ENCODE measurements at places on chromosomes 16 and 17.

- DNase-seq, result no peak
Observed at GRCh38 chr17:44773140-44773539, 14.4 kb downstream of the ADAM11 start.

DNA sequence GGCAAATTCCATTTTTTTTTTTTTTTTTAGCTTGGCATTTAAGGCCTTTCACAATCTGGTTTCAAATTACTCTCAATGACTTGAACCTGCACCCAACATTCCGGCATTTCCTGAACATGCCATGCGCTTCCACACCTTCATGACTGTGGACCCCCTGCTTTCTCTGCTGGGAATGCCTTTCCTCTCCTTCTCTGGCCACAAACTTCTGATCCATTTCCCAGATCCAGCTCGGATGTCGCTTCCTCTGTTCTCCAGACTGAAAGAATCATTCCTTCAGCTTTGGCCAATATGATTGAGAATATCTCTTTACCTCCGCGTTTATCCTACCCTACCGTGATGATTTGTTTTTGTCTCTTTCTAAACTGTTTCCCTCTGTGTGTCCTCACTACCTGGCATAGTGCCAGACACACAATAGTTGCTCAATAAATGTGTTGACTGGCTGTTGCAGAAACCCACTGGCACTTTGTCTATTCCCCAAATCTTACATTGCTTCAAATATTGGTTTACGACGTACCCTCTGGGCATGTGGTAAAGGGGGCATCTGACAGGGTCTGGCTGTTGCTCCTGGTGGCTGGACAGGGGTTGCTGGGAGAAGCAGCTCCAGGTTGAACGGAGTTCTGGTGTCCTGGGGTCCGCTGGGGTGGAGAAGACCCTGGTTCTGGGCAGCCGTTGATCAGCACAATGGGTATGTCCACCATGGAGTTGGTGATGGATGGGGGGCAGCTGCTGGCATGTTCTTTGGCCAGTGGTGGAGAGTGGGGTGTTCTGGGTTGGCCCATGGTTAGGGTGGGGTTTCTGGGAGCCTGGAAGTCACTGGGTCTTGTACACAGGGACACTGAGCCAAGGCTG lies 14.7 kb downstream of the TNS4 start:
- DNase-seq, result no peak

GRCh38 chr16:54067322-54068065 lies 219.1 kb downstream of the IRX3 start:
- no peak for DNase-seq

DNA sequence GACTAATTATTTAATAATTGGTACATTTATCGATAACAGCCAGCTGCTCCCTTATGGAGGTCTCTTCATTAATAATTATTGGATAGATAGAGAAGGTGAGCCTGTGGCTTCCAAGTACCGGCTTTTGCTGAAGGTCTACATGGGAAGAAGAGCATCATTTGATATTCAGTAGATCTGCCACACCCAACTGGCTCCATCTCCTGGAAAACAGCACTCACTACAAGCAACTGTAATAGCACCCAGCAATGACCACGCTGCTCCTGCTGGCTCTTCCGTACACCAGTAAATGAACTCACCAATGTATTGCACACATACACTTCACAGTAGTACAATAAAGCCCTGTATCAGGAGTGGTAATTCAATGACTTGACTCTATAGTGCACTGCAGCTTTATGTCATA lies 19.5 kb downstream of the MARVELD3 start:
- no peak for DNase-seq

DNA sequence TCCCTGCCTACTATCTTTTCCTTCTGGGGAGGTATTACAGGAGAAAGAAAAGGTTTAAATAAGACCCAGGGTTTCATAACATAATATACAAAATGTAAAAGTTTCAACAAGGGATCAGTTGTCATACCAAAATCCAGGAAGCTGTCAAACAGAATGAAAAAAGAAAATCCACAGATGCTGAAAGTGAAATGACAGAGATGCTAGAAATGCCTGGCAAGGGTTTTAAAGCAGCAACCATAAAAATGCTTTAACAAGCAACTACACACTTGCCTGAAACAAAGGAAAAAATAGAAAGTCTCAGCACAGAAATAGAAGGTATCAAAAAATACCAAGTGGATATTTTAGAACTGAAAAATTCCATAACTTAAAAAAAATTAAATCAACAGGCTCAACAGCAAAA lies 105.0 kb downstream of the C16orf78 start:
- DNase-seq, result no peak

- DNase-seq, result no peak
Observed at GRCh38 chr16:73172973-73173709, 125.2 kb upstream of the ZFHX3 start.

- DNase-seq, result no peak
Observed at GRCh38 chr17:72034000-72034399, 86.8 kb upstream of the SOX9 start.

DNA sequence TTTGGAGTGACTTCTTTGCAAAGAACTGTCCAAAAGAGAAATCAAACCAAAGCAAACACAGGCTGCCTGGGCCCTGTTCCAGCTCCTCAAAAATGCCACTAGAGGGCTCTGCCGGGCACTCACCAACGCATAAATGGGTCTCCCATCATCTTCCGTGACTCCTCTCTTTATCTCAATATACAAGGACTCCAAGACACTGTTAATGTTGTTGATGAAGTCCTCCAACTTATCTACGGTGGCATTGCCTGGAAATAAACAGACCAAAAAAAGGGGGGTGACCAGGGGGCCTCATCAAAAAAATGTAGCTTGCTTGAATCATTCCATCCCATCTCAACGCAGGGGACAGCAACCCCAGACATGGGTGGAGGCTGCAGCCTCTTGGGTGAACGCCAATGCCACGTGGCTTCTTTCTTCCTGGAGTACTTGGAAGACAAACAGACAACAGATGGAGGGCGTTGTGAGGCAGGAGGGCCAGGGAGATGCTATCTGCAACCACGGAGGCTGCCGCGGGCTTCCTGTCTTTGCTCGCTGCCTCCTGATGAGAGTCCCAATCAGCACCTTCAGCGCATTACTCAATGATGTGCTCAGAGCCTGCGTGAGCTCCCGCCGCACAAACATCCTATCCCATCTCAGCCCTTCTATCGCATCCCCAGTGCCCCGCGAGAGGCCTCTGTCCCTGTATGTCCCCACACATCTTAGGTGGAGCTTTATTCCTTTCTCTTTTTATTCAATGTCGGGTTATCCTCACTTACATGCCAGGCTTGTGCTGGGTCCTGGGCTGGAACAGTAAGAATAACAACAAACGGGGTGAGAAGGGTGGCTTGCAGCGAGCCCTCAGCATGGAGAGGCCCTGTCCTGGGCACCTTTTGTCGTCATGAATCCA lies 32.0 kb downstream of the KDM8 start:
- peak; percentile 75 for DNase-seq

- no peak for DNase-seq
Observed at GRCh38 chr16:56202036-56202435, 10.7 kb downstream of the GNAO1 start.

DNA sequence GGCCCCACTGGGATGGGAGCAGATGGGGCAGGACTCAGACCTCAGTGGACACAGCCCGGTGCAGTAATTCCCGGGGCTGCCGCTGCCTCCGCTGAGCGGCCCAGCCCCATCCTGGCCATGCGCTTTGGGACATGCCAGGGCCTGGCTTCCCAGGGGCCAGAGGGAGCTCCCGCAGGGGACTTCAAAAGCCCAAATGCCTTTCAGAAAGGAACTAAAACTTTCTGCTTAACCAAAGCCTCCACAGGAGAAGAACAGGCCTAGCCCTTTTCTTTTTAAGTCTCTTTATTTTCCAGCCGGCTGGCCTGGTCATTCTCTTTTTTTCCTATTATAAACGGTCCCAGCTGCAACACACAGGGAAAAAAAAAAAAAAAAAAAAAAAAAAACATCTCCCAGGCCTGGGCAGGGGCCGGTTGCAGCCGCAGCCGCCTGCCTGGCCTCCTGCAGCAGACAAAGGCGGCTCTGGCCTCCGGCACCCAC lies 10.7 kb upstream of the ZNF423 start:
- no peak for DNase-seq

GRCh38 chr17:78081551-78081950 lies 47.0 kb downstream of the TMC6 start:
- DNase-seq, result no peak

DNA sequence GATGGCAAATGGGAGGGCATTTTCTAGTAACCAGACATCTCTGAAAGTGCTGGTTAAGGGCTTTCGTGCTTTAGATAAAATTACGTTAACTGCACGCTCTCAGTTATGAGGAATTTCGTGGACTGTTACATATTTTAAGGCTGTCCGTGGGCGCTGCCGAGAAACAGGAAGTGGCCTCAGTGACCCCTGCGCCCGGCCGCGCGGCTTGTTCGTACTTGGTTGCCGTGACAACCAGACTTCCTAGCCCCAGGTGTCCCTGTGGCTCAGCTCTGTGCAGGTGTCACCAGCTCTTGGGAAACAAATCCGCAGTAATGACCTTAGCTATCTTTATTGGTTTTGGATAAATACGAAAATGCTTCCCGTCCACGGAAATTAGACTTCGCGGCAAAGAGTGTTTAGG lies 52.7 kb downstream of the LMF1 start:
- DNase-seq, result no peak

DNA sequence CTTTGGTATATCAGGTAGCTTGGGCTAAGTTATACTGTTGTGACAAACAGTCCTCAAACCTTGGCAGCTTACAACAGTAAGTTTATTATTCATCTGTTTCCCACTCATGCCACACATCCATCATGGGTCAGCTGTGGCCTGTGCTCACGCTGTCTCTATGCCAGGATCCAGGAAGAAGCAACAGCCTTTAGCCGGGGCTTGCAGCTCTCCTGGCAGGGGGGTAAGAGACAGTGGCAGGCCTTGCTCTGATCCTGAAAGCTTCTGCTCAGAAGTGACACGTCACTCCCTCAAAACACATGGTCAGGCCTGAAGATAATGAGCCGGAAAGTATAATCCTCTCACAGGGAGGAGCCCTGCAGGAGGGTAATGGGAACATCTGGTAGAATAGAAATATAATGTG lies 377.6 kb downstream of the CPPED1 start:
- DNase-seq, result no peak

- no peak for DNase-seq
Observed at GRCh38 chr16:28875134-28876018, 2.9 kb upstream of the ATP2A1 start.

GRCh38 chr16:78976212-78976611 lies 624.3 kb downstream of the MAF start:
- no peak for DNase-seq

DNA sequence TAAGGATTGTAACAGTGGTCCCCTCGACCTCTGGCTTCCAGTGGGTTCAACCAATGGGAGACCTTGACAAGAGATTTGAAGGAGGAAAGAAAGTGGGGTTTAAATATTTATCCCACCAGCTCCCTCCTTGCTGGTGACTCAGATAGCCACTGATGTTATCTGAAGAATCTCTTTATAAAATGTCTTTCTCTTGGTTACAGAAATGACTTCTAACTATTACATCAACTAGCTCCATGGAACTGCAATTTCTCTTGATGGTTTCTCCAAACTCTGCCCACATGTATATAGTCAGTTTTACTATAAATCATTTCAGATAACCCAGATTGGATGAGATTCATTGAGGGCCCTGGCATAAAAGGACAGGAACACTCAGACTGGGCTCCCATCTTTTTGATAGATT lies 920.2 kb upstream of the SOX9 start:
- DNase-seq, result no peak

DNA sequence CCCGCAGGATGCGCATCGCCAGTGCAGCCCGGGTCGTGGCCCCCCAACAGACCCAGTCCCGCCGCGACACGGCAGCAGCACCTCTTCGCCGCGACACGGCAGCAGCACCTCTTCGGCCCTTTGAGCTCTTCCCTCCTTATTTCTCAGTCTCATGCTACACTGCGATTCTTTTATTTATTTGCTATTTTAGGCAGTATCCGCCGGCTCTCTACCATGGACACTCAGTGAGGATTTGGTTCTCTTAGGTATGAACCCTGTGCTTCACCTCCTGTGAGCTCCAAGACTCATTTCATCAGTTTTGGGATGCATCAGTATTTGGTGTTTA lies 8.3 kb upstream of the MAP2K3 start:
- no peak for DNase-seq

GRCh38 chr16:497258-497657 lies 30.3 kb upstream of the CAPN15 start:
- DNase-seq, result no peak

GRCh38 chr16:58293449-58293848 lies 1.4 kb downstream of the PRSS54 start:
- DNase-seq, result no peak

DNA sequence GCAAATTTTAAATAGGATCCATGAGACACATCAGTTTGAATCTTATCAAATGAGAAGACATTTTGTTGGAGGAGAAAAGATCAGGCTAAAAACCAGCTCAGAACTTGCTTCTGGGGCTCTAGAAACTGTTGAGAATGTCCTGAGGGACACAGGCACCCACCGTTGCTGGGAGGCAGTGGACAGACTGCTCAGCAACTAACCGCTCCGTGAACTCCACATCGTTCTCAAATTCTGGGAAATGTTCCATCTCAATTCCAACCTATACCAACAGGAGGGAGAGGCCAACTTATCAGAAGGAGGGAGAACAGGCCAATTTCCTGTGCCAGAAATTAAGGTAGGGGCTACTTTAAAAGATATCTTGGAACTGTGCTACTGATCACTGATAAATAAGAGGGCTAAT lies 8.3 kb downstream of the TAT start:
- no peak for DNase-seq

DNA sequence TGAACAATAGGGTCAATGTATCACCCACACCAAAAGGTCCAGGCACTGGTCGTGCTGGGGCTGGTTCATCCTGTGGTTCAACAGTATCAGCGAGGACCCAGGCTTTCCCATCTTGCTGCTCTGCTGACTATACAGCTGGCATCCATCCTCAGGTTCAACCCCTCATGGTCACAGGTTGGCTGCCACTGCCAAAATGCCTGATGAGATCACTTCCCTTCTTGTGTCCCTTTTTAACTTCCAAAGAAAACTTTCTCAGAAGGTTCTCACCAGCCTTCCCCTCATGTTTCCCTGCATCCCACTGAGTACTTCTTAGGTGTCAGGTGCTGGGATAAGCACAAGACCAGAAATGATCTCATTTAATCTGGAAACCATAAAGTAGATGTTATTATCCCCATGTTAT lies 25.7 kb downstream of the CLEC16A start:
- DNase-seq, result no peak

DNA sequence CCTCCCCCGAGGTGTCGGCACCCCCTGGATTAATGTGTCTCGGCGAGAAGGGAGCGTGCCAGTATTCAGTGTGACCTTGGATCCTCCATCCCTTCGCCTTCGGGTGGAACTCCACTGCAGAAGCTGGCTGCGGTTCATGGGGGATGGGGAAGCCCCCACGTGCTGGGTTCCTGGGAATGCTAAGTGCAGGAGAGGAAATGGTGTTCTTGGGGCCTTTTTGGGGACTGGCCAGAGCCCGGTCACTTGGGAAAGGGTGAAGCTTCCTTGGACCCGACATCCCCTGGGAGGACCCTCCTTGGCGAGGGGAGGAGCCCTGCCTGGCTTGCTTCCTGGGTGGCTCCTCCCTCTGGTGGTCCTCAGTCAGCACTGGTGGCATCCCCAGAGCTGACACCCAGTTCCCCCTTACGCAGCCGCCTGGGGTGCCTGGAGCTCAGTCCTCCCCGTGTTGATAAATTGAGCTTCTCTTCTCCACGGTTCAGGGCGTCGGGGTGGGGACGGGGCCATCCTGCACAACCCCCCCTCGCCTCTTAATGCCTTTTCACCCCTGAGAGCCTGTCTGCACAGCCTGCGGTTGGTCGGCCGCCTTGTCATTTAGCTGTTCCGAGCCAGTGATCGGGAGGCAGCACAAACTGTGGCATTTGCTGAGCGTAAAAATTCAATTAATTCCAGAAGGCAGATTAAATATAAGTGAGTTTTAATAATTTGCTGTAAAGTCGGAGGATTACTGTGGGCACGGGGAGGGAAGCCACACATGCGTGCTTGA lies 30.7 kb upstream of the GSE1 start:
- DNase-seq, result no peak

All from effector CD8-positive, alpha-beta T cell (primary cell).